Activated CD4-positive, CD25-positive, alpha-beta regulatory T cell treated with anti-CD3 and anti-CD28 coated beads, Interleukin-2, amount 50 U/mL, for 24 hours (primary cell): ENCODE measurements at places on chromosomes 3 and 15.

DNA sequence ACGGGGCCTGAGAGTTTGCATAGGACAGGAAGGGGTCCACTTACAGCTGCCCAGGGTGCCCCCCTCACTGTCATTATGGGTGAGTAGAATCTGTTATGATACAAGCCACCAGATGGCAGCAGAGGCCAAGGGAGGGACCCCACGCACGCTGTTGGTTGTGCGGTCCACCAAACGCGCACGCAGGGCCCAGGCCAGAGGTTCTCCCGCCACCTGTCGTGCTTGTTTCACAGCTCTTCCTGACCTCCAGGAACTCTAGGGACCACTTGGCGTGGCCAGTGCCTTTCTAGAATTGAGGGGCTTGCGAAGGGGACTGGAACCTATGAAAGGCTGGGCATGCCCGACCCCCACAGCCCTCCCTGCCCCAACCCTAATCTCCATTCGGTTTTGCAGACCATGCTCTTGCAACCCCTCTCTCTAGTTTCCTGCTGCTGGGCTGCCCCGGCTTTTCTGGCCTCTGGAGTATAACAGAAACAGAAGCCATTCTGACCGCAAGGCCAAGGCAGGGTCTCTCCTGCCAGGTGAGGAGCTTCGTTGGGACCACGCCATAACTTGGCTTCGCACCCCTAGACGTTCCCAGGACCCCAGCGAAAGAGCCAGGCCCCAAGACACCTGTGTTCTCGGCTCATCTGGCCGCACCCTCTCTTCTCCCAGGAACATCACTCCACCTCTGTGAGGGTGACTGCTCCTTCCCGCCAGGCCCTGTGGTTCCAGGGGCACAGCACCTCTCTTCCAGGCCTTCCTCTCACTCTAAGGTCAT is 46.0 kb downstream of the ALDH1L1 start:
- peak; percentile 56 for ATAC-seq

DNA sequence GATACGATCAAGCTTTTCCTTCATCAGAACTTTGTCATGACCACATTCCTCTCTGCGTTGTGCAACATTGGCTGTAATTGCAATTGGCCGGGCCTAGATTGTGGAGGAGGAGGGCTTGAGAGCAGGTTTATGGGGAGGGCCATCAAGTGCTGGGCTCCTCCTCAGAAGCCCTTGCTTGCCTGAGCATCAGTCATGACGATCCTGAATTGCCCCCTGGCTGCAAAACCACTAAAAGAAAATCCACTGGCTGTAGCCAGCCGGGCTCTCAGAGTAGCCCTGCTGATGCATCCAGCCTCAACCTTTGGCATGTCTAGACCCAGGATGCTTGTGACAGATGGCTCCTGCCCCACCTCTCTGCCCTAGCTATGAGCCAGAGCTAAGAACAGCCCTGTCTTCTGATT is 13.4 kb upstream of the TRH start:
- ATAC-seq, result no peak

- no peak for ATAC-seq
Measured at GRCh38 chr3:41267975-41268640, 68.8 kb downstream of the CTNNB1 start.

- ATAC-seq, result no peak
Measured at GRCh38 chr3:4225005-4225471, 78.1 kb upstream of the SETMAR start.

GRCh38 chr15:87681104-87681503 is 575.4 kb downstream of the NTRK3 start:
- no peak for ATAC-seq

GRCh38 chr3:106398891-106399600 is 530.2 kb upstream of the CBLB start:
- ATAC-seq, result no peak

- no peak for ATAC-seq
Measured at GRCh38 chr3:50317300-50317699, 5.2 kb downstream of the HYAL2 start.

DNA sequence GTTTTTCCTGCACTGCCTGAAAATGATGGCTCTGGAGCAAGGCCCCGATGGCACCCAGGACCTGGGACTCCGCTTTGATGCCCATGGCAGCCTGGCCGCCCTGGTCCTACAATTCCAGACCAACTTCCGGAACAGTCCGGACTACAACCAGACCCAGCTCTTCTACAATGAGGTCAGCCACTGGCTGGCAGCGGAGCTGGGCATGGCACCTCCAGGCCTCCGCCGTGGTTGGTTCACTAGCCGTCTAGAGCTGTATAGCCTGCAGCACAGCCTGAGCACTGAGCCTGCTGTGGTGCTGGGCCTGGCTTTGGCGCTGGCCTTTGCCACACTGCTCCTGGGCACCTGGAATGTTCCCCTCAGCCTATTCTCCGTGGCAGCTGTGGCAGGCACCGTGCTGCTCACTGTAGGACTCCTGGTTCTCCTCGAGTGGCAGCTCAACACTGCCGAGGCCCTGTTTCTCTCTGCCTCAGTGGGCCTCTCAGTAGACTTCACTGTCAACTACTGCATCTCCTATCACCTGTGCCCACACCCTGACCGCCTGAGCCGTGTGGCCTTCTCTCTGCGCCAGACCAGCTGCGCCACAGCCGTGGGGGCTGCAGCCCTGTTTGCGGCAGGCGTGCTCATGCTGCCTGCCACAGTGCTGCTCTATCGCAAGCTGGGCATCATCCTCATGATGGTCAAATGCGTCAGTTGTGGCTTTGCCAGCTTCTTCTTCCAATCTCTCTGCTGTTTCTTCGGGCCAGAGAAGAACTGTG is 10.9 kb downstream of the DISP2 start:
- ATAC-seq, result no peak

- ATAC-seq, result no peak
Measured at GRCh38 chr3:38740537-38740936, 75.5 kb downstream of the SCN10A start.

DNA sequence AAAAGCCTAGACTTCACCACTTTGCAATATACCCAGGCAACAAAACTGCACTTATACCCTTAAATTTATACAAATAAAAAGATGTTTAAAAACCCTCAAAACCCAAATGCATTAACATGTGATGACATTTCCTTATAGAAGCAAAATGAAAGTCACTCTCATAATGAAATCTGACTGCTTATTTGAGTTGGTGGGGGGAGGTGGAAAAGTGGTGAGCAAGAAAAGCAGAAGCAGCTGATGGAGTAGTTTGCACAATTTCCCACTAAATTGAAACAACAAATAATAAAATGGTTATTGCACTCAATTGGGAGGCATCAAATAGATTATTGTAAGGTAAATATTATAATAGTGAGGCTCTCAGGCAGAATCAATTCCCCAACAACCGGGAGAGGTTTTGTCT is 54.0 kb upstream of the GADL1 start:
- ATAC-seq, result no peak

GRCh38 chr3:106281221-106281620 is 412.4 kb upstream of the CBLB start:
- ATAC-seq, result no peak

- no peak for ATAC-seq
Measured at GRCh38 chr3:188053710-188054380, 100.1 kb upstream of the LPP start.
